ENCODE measurements at places on chromosomes 5 and 9.

DNA sequence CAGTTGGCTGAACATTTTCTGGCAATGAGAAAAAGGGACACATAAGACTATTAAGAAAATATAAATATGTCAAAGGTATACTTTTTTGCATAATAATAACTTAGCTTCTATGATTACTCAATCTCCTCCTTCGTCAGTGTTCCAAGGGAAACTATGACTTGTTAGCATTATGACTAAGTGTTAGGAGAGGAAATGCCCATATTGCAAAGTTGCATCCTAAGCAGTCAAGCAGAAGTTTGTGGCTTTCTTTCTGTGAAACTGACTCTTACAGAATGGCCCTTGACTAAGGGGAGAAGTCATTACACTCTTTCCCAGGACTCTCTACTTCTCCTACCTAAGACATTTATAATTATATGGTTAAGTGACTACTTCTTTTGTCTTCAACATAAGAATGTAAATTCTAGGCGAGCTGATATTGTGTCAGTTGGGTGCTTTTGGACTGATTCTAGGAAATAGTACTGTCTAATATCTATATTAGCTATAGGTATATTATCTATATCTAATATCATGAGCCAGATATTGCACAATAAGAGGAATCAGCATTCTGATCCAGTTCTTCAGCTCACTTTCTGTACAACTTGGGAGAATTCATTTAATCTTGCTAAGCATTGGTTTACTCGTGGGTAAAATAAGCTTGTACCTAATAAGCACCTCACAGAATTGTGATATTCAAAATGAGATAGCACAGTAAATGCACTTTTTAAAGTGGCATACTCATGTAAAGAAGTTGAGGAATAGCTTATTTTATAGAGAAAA, 16.4 kb upstream of the SPINK6 start:
- DNase-seq = peak; percentile 35

- no peak for DNase-seq
Measured at GRCh38 chr9:125049212-125050049, 93.9 kb downstream of the SCAI start.

DNA sequence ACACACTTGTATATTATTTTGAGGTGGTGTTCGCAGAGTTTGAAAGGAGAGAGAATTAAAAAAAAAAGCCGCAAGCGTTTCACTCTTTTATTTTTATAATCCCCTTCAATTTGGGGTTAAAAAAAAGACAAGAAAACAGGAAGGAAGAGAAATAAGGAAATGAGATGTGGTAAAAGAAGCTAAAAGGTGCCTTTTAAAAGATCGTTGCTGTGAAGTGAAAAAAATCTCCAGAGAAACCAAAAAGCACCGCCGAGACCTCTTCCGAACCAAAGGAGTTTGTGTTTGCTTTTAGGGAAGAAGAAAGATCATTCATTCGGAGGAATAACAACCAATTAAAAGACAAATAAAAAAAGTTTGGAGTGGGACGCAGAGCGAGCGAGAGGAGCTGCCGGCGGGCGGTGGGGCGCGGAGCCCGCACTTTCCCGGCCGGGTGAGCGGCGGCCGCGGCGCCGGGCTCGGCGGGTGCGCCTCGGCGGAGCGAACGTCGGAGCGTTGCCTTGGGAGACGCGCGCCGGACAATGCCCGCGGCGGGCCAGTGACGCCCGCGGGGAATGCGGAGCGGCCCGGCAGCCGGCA, 355 bp downstream of the TLE4 start:
- DNase-seq = no peak

- no peak for DNase-seq
Measured at GRCh38 chr9:512555-513272, 298.0 kb downstream of the DOCK8 start.

DNA sequence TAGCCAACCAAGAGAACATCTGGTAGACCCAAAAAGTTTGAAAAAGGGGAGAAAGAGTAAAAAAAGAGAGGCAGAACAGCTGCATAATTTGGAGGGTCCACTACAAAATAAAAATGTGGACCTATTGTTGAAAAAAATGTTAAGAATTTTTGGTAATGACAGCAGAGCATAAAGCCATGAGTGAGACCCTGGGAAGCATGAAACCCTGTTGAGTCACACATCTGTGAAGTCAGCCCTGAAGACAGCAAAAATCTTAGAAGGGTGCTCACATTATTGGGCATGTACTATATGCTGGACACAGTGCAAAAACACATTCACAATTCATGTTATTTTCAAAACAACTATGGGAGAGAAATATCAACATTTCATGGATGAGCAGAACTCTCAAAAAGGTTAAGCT, 56.4 kb upstream of the LIFR start:
- DNase-seq = no peak

DNA sequence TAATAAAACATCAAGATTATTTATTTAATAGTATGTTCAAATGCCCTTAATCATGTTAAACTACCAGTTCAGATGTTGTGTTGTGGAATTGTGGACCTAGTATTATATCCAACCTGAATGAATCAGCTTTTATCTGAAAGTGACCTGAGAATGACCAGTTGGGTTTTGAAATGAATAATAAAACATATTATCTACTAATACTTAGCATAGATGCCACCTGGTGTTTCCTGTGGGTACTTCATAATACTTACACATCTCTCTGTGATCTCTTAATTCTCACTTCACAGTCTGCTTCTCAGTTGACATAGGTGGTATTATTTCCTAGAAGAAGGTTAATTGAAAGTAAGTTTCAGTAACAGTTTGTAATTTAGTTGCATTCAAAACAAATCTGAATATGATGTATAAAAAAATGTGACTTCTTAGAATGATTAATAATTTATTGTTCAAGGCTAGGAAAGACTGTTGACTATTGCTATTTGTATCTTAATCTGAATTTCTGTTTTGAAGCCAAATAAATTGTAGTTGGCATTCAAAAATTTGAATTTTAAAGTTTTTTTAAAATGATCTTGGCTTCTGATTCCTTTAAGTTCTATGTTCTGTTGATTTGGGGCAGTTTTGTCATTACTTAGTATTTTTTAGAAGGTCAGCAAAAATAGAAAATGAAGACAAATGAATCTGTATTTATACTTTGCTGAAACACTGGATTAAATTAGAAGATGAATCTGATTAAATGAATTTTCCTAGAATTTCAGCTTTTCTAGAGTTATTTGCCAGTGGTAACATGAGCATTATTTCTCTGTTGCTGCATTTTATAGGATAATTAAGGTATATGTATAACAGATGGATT, 48.2 kb downstream of the KIF2A start:
- DNase-seq = no peak

GRCh38 chr5:173689171-173689736, 72.8 kb upstream of the BOD1 start:
- no peak for DNase-seq

GRCh38 chr9:114731701-114732100, 49.7 kb upstream of the TEX48 start:
- DNase-seq = no peak

DNA sequence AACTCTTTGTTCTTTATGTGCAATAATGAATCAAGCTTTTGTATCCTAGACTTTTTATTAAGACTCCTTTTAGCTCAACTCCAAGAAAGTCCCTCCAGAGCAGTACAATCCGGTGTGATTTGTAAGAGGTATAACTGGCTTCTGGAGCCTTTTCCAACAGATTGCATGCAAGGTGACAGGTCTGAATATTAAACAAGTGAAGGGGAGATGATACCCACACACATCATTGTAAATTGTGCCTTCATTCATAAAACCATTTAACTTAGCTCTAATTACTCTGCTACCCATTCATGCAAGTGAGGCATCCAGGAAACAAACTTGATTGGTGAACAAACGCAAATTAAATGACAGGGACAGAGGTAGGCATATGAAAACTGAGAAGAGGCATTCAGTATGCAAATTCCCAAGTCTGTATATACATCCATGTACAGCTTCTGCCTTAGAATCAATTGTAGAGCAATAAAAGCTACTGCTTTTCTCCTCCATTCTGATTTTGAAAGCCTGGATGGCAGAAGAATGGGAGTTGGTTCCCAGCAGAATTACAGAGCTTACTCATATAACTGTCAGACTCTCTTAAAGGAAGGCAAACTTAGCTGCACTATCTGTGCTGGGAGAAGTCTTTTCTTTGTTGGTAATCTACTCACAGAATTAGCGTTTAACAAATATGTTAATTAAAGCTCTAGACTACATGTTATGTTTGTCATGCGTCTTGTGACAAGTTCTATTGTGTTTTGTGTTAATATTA, 261.0 kb upstream of the CDH6 start:
- DNase-seq = no peak

DNA sequence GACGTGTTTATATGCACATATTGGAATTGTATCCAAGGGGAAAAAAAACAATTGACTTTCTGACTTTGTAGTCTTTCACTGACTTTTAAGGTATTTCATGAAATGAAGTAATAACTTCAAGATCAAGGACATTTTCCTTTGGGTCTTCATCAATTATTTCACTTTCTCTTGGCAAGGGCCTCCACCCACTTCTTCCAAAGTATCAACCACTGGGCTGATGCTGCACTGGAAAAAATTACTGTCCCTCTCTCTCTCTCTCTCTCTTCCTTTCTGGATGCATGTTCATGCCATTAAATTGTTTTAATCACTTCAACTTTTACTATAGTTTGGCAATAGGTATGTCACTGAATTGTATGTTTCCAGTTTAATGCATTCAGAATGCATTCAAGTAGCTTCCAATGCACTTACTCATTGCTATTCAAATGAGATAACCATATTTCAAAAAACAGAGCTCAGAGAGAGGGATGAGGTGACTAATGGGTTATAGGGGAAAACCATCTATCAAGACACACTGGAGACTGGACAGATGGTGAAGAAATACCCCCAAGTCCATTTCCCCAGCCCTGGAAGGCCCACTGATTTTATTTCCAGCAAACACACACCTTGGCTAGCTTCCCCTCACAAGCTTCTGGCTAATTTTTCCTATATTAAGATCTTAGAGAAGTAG, 585.3 kb downstream of the EBF1 start:
- DNase-seq = no peak

GRCh38 chr9:125878164-125878631, 131.0 kb downstream of the PBX3 start:
- DNase-seq = no peak

DNA sequence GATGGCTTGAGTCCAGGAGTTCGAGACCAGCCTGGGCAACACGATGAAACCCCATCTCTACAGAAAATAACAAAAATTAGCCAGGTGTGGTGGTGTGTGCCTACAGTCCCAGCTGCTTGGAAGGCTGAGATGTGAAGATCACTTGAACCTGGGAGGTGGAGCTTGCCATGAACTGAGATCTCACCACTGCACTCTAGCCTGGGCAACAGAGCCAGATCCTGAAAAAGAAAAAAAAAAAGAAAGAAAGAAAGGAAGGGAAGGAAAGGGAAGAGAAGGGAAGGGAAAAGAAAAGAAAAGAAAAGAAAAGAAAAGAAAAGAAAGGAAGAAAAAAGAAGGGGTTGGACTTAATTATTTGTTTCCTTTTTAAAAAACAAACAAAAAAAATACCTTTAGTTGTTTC, 764.2 kb downstream of the IRX1 start:
- DNase-seq = no peak

GRCh38 chr9:1087120-1087881, 37.1 kb downstream of the DMRT2 start:
- DNase-seq = no peak

- no peak for DNase-seq
Measured at GRCh38 chr5:149358294-149358651, 427 bp downstream of the PCYOX1L start.

- no peak for DNase-seq
Measured at GRCh38 chr5:124059200-124059599, 547.2 kb downstream of the CSNK1G3 start.

DNA sequence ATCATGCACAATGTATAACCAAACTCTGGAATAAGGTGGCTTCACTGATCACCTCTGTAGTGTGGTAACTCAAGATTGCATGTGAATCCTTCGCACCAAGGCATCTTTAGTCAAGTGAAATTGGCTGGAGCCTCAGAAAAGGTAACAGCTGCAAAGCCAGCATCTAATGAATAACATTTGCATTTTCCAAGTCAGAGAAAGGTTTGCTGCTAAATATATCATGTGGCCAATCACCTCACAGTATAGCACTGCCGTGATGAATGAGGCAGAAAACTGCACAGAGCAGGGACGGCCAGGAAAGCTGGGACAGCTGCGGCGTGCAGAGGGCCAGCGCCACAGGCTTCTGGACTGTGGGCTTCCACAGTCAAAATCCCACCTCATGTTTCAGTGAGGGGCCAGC, 18.5 kb downstream of the MRPS27 start:
- no peak for DNase-seq

DNA sequence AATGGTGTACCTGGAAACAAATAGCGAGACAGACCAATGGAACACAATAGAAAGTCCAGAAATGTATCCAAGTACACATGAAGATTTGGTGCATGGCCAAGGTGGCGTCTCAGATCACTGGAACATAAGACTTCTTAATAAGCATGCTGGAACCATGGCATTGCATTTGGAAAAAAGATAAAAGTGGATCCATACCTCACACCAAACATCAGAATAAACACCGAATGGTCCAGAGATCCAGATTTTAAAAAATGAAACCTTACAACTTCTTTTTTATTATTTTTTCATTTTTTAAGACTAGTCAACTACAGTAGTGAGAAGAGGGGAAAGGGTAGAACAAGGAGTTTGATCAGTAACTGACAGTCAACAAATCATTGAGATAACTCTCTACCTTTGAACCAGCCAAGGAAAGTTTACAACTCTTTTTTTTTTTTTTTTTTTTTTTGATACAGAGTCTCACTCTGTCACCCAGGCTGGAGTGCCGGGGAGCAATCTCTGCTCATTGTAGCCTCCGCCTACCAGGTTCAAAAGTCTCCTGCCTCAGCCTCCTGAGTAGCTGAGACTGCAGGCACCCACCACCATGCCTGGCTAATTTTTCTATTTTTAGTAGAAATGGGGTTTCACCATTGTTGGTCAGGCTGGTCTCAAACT, 8.8 kb upstream of the DUSP1 start:
- DNase-seq = no peak

GRCh38 chr9:100368672-100369071, 15.9 kb upstream of the TEX10 start:
- DNase-seq = no peak

DNA sequence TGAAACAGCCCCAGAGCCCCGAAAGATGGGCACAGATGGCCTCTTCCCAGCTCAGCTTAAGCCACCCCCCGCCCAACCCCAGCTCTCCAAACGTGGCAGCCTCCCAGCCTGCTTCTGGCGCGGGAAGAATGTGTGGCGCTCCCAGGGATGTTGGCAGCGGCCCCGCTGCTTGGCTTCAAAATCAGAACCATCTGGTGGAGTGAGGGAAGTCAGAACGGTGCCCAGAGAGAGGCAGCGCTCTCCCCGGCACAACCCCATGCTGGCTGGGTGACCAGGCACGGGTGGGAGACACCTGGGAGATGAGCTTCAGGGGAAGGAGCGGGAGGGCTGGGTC, 72.7 kb upstream of the ORM1 start:
- DNase-seq = no peak

GRCh38 chr9:37420271-37421215, 2.0 kb upstream of the GRHPR start:
- DNase-seq = no peak

GRCh38 chr9:127838375-127839078, 15.9 kb downstream of the ENG start:
- no peak for DNase-seq

- DNase-seq = no peak
Measured at GRCh38 chr5:6469836-6470235, 21.2 kb downstream of the UBE2QL1 start.

Data from stimulated activated naive CD8-positive, alpha-beta T cell treated with anti-CD3 and anti-CD28 coated beads, Interleukin-15, amount 100 ng/mL, for 72 hours (primary cell).